ENCODE measurements at places on chromosomes 6 and 20.

- no peak for DNase-seq
These were observed 25.1 kb downstream of the FKBP1C start for GRCh38 chr6:63236398-63236817.

- no peak for DNase-seq
These were observed 20.8 kb downstream of the LAMA2 start for GRCh38 chr6:128903715-128904114.

- DNase-seq = no peak
These were observed 15.4 kb downstream of the FKBP1A start for GRCh38 chr20:1377341-1377871.

DNA sequence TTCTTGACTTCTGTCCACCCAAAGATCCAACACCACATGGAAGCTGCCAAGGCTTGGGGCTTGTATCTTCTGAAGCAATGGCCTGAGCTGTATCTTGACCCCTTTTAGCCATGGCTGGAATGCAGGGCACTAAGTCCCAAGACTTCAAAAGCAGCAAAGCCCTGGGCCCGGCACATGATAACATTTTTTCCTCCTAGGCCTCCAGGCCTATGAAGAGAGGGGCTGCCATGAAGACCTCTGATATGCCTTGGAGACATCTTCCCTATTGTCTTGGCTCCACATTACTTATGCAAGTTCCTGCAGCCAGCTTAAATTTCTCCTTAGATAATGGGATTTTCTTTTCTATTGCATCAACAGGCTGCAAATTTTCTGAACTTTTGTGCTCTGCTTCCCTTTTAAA, 1252.6 kb upstream of the CITED2 start:
- DNase-seq = no peak

DNA sequence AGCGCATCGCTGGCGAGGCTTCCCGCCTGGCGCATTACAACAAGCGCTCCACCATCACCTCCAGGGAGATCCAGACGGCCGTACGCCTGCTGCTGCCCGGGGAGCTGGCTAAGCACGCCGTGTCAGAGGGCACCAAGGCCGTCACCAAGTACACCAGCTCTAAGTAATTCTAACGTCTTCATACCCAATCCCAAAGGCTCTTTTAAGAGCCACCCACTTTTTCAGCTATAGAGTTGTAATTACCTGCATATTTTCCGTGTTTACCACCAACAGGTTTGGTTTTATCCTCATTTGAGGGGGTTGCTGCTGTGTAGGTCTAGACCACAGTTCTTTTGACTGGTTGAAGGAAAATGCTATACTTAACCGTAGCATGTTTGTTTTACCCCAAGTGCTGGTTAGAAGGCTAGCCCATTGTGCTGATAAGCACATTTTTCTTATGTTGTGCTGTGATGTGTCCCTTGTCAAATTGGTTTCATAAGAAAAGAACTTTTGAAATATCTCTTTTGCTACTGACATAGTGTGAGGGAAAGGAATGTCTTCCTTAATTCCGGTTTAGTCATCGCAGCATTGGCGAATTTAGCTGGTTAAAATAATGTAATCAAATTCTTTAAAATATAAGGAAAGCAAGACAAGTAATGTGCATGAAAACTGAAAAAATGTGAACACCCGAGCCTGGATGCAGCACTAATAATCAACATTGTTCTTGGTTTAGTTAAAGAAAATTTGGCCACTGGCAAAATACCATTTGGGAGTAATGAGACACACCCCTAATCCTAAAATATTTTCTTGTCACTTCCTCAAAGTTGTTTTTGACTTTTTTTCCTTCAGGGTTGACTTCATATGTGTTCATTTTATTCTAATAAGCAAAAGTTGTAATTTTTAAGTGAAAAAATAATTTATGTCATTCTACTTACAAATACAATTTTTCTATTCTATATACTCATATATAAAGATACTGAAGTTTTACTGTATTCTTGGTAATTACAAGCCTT, 112.8 kb downstream of the HFE start:
- DNase-seq = no peak

- DNase-seq = peak; percentile 46
These were observed 46.1 kb upstream of the CCN6 start for GRCh38 chr6:112007805-112008204.

GRCh38 chr6:33769248-33769821, 19.6 kb downstream of the LEMD2 start:
- no peak for DNase-seq

DNA sequence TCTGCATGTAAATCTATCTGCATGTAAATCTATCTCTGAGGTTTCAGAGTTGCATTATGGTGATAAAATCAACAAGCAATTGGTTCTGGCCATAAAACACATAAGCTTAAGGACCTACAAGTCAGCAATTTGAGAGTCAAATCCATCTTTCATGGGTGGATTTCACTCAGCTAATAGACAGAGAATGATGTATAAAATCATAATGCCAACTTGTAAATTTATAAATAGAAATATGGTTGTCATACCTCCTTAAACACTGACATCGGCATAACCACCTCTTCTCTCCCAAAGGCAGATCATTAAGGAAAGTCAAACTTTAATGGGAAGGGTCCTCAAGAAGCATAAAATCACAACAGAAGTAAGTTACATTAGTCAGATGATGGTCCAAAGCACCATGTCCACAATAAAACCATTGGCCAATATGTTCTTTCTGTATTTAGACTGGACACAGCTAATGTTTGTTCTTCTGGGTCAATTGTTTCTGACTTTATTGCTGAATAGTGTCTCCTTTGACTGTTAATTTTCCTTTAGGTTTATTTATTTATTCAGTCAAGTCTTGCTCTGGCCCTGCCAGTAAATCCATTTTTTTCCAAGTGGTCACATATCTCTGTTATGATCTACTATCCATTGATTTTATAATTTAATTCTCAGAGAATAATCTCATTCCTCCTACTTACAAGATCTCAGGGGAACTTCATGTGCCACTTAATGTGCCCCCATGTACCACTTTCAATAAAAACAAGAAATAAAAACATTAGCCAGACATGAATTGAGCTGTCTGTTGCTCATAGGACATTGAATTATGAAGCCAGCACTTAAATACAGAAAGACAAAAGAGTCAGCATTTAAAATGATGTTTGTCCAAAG, 382.9 kb upstream of the IRAK1BP1 start:
- DNase-seq = no peak

DNA sequence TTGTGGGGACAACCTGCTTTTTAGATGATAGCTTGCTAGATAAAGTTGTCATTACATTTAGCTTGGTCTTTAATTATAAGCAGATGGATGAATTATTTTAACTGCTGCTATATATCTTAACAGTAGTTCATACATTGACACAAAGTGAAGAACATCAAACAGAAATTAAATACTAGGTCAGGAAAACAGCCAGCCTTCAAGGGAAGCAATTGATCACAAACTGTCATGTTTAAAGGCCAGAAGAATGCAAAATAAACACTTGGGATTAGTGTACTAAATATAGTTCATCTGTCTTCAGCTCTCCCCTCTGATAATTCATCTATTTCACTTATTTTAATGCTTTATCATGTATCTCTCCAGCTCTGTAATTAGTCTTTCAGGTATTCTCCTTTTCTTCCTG, 225.1 kb upstream of the FERMT1 start:
- no peak for DNase-seq

DNA sequence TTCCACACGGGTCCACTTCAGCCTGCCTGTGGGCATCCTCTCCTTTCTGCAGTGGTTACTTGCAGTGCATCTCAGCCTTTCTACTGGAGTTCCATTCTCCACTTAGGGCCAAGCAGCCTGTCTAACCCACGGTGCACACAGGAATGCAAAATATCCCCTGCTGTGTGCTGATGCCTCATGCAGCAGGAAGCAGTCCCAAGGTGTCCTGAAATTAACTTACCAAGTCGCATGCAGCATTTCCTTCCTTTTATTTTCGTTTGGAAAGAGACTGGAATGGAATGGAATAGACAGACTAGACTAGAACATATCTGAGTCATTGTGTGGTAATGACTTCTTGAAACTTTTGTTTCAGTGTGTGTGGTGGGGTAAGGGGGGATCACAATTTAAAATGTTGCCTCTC, 25.9 kb upstream of the FOXQ1 start:
- no peak for DNase-seq

GRCh38 chr20:61192337-61192950, 59.6 kb upstream of the CDH4 start:
- DNase-seq = no peak

DNA sequence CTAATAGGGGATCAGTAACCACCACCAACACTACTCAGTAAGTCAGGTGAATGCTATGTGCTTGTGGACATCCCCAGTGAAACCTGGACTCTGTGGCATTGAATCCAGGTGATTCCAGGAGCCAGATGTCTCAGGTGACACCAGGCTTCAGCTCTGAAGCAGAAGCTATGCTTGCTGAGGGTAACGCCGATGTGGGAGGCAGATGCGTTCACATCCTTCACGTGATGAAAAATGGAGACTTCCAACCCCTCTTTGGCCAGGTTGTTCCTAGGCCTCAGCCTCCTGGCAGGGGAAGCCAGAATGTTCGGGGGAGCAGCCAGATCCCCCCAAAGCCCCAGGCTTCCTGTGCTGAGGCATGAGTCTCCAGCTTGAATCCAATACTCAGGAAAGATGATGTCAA, 209.8 kb upstream of the PDE10A start:
- DNase-seq = no peak

Measured in C1 segment of cervical spinal cord (tissue), 14 donors.